ENCODE measurements at places on chromosomes 7 and 10. TPM values are rescaled to one million over a fixed set of nuclear protein-coding genes. Genes with fewer than 3 reads are reported as not detected.

DNA sequence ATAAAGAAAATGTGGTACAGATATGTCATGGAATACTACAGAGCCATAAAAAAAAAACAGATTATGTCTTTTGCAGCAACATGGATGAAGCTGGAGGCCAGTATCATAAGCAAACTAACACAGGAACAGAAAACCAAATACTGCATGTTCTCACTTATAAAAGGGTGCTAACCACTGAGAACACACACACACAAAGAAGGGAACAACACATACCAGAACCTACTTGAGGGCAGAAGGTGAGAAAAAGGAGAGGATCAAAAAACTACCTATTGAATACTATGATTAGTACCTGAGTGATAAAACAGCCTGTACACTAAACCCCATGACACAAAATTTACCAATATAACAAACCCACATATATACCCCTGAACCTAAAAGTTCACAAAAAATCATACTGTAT is 144.6 kb downstream of the TPK1 start:
- H3K4me1 ChIP-seq = peaks cover 6% of the 10 kb centered on the region
- no peaks in the 10 kb centered on the region for H3K27me3 ChIP-seq
- no peak for DNase-seq
- no peak overlapping the region for H3K4me3 ChIP-seq
- H3K27ac ChIP-seq = peak overlapping the region; percentile 38
- peaks cover 10% of the 10 kb centered on the region for H3K36me3 ChIP-seq

DNA sequence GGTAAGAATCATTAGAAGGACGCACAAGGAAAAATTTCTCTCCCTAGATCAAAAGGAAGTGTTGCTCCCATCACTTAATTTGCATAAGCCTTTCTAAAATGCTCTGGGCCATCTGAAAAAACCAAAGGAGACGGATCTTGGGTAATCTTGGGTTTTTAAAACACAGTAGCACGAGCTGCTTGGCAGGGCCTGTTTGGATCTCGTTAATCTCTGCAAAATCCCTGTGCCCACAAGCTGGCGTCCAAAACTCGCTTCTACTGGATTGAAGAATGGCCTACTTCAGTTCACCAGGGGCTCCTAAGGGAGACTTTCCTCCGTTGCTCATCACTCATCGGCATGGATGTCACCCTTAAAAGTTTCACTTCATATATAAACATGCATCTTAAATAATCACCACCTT is 128.6 kb downstream of the RNF216 start:
- no peak for DNase-seq
- peaks cover 10% of the 10 kb centered on the region for H3K4me1 ChIP-seq
- no peaks in the 10 kb centered on the region for H3K27me3 ChIP-seq
- no peak overlapping the region for H3K27ac ChIP-seq

The C10orf62 gene
- total RNA-seq = not detected

The OR6V1 gene
- not detected for total RNA-seq

GRCh38 chr7:151243408-151244195 is 4.9 kb downstream of the SMARCD3 start:
- peak; percentile 59 for DNase-seq
- H3K4me3 ChIP-seq = peak overlapping the region; percentile 59
- H3K27ac ChIP-seq = peak overlapping the region; percentile 77
- peaks cover 18% of the 10 kb centered on the region for H3K27me3 ChIP-seq
- peaks cover 6% of the 10 kb centered on the region for H3K36me3 ChIP-seq
- peaks cover 34% of the 10 kb centered on the region for H3K4me1 ChIP-seq

DNA sequence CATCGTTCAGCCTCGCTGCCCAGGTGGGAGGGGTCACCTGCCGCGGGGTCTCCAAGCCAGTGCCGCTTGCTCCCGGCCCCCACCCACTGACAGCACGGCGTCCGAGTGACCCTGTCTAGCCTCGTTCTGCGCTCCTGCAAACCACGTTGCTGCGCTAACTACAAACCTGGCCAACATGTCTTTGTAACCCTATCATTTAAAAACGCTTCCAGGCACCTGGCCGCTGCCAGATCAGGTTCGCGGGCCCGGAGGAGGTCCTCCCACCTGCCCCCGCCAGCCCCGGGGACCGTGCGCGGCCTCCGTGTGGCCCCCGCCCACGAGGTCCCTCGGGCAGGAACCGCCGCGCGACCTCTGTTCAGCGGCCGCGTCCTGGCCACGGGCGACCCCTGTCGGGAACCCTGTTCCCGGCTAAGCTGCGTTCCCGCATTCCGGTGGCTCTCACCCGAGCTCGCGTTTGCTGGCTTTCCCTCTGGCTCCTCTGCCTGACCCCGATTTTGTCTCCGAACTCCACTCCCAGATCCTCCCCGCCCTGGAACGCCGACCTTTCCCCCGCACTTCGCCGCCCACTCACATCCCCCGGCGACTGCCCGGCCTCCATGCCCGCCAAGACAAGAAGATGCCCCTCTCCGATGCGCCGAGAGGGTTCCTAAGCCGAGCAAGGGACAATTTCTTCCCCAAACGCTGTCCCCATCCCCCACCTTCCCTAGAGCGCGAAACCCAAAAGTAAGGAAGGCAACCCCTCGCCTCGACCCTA is 2.4 kb downstream of the SFMBT2 start:
- peak overlapping the region; percentile 95 for H3K4me3 ChIP-seq
- DNase-seq = peak; percentile 63
- peaks cover 61% of the 10 kb centered on the region for H3K4me1 ChIP-seq
- H3K27me3 ChIP-seq = peaks cover 10% of the 10 kb centered on the region

The TMEM178B gene
- total RNA-seq = 1.1 TPM

- H3K27ac ChIP-seq = no peak overlapping the region
- H3K4me3 ChIP-seq = no peak overlapping the region
- H3K27me3 ChIP-seq = no peaks in the 10 kb centered on the region
- no peaks in the 10 kb centered on the region for H3K4me1 ChIP-seq
- no peak for DNase-seq
These were observed 63.6 kb upstream of the IGFBP3 start for GRCh38 chr7:45984386-45985295.

DNA sequence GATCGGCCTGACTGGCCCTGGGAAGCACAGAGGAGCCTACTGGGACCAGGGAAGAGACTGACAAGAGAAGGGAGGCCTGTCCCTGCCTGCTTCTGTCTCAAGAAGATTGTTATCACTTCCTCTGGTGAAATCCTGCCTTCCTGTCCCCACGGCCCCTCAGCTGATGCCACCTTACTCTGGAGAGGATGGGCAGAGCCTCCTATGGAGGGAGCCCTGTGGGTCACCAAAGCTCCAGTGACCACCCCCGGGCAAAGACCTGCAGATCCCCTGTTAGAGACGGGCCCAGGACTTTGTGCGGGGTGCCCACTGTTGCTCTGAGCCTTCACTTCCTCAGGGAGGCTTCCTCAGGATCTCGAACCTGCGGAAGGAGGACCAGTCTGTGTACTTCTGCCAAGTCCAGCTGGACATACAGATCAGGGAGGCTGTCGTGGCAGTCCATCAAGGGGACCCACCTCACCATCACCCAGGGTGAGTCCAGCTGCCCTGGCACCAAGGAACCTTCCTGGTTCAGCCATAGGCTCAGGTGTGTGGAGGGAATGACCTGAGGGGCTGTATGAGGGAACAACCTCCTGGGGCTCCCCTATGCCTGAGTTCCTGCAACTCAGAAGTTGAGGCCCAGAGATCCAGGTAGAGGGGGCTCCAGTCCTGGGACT is 1.4 kb upstream of the PILRB start:
- peak overlapping the region; percentile 46 for H3K27ac ChIP-seq
- no peak overlapping the region for H3K4me3 ChIP-seq
- no peak for DNase-seq
- H3K36me3 ChIP-seq = peaks cover 50% of the 10 kb centered on the region

DNA sequence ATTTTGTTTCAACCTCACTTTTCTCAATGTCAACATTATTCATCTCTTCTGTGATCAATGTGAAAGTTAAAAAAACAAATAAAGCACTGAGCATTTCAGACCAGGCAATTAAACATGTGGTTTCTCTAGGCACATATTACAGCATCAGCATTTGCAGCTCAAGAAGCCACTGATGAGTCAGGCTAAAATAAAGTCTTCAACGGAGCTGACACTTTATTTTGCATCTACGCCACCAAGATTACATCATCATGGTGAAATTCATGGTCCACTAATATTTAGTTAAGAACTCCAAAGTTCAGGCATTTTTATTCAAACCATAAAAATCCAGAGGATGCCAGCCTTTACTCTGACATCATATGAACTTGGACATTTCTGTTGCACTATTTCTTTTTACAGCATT is 33.0 kb downstream of the MAGI2 start:
- no peak overlapping the region for H3K4me3 ChIP-seq
- H3K27ac ChIP-seq = no peak overlapping the region

DNA sequence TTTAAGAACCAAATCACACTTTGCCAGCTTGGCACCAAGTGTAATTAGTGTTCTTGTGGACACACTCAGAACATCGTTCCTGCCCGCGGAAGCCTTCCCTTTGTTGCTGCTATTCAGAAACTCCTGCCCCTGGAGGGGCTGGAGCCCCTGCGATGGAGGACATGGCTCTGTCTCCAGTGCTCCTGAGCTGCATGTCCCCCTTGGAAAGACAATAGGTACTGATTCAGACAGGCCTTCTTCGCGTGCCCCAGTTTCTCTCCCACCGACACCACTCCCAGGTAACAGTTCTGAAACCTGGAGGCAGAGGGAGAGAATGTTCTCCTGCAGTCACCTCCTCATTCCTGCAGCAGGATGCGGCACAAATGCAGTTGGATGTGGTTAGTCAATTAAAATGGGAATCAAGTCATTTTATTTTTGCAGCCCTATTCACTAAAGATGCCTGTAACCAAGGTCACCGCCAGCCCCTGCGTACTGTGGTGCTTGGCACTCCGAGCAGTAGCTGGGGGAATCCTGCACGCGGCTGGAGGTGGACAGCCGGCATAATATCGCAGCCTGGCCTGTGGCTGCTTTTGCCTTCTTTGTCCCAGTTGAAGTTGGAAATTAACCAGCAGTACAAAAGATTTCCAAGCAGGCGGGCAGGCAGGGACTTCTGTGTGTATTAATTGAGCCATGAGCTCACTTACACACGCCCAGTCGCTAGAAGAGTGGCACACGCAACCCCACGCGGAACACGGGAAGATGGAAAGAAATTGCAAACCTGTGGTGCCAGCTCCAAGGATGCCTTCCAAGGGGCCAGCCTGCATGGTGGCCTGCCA is 205.7 kb downstream of the EBF3 start:
- DNase-seq = no peak
- H3K4me3 ChIP-seq = no peak overlapping the region
- no peaks in the 10 kb centered on the region for H3K27me3 ChIP-seq
- peaks cover 42% of the 10 kb centered on the region for H3K36me3 ChIP-seq
- no peak overlapping the region for H3K27ac ChIP-seq

DNA sequence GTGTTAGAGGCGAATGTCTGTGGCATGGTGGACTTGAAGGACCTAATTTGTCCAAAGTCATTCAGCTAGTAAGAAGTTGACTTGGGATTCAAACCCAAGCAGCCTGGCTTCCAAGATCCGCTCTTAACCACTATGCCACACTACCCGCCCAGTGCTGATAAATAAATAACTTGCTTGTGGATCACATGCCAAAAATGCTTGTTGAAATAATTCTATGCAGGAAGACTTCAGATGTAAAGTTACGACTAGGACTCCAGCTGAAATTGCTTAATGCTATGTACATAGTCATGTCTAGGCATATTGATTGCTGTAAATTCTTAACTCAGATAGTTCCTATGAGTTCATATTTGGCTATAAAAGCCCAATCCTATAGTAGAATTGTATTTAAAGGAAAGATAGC is 76.0 kb downstream of the PLXDC2 start:
- no peaks in the 10 kb centered on the region for H3K27me3 ChIP-seq
- H3K27ac ChIP-seq = no peak overlapping the region
- H3K4me3 ChIP-seq = no peak overlapping the region
- DNase-seq = no peak

The CASP2 gene
- 80.9 TPM for total RNA-seq

GRCh38 chr10:50582046-50582445 is 41.7 kb downstream of the SGMS1 start:
- H3K27me3 ChIP-seq = no peaks in the 10 kb centered on the region
- H3K36me3 ChIP-seq = peaks cover 22% of the 10 kb centered on the region
- no peak overlapping the region for H3K27ac ChIP-seq
- no peak for DNase-seq

DNA sequence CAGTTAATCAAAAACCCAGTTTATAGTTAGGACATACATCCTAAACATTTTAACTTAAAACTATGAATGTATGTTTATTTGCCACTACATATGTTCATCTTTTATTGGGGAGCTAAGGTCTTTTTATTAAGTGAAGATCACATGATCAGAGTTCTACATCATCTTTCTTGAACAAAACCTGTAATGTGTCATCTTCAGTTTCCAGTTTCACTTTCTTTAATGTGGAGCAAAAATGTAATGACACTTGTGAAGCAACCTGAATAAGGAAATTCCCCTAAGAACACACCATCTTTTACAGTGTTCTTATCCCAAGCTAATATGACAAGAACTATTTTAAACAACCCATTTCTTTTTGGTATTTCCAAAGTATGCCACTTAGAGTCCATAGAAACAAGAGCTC is 166.7 kb upstream of the BET1 start:
- H3K27me3 ChIP-seq = peaks cover 18% of the 10 kb centered on the region
- no peaks in the 10 kb centered on the region for H3K36me3 ChIP-seq
- DNase-seq = no peak
- H3K4me1 ChIP-seq = peaks cover 10% of the 10 kb centered on the region
- no peak overlapping the region for H3K4me3 ChIP-seq

- H3K36me3 ChIP-seq = no peaks in the 10 kb centered on the region
- H3K4me3 ChIP-seq = no peak overlapping the region
- DNase-seq = no peak
These were observed 113.0 kb downstream of the ADCY1 start for GRCh38 chr7:45687185-45687560.

- H3K27ac ChIP-seq = no peak overlapping the region
- H3K27me3 ChIP-seq = peaks cover 4% of the 10 kb centered on the region
- peaks cover 4% of the 10 kb centered on the region for H3K4me1 ChIP-seq
- H3K36me3 ChIP-seq = no peaks in the 10 kb centered on the region
These were observed 63.0 kb upstream of the INSYN2A start for GRCh38 chr10:127259347-127259746.
